ENCODE measurements at places on chromosomes 7 and 10.

DNA sequence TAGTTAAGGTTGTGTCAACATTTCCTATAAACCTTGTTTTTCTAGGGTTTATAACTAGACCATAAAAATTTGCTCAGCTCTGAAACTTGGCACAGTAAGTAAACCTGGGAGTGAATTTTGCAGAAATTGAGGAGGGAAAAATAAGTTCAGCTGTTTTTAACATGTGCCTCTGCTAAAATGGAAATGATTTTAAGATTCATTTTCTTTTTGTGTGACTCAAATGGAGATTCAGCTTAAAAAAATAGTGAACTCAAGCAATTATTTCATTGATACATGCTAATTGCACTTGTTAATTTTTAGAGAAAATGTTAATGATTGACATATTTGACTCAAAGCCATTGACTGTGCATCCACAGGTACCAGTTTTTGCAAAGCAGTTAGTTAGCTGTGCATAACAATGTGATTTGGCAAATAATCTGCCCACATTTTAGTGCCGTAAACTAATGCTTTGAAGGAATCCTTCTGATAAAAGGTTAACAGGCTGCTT is 68.5 kb upstream of the ZNF438 start:
- DNase-seq = no peak

DNA sequence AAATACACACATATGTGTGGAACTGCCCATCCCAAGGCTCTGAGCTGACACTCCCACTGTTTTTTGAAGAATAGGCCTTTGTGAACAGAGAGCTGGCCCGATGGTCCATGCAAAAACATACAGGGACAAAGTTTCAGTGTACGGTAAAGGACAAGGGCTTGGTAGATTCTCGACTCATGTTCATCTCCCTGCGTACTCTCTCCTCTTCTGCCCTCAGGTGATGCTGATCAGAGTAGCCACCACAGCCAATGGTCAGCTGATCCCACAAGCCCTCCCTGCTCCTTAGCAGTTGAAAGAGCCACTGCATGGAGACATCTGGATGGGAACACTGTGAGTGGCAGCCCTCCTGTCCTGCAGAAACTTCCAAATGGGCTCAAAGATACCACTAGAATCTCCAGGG is 23.1 kb upstream of the C10orf71 start:
- no peak for DNase-seq

DNA sequence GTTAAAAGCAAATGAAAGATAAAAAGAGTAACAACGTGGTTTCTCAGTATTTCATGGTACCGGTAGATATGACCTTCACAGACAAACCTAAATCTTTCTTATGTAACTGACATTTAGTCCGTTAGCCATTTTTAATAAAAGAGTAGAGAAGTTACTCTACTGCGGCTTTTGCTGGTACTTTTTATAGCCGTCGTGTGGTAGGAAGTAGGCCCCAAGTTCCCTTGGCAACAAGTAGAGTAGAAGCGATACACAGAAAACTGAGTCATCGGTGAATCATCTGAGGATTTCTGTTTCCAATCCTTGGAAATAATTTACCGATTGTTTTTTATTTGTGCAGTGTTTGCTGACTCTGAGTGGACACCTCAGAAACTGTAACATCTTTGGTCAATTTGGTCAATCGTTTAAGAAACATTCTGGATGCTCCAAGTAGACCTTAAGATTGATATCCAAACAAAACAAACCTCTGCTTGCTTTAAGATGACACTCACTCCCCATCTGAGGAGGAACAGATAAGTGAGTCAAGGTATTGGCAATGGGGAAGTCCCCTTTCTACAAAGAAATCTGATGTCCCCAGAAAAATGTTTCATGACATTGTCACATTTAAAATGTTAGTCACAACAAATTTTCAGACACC is 63.9 kb upstream of the AHR start:
- peak; percentile 32 for DNase-seq

- DNase-seq = no peak
Observed at GRCh38 chr10:17479822-17480221, 25.4 kb upstream of the ST8SIA6 start.

- DNase-seq = no peak
Observed at GRCh38 chr7:42967391-42967790, 35.2 kb downstream of the MRPL32 start.

Measured in stimulated activated CD4-positive, alpha-beta T cell treated with anti-CD3 and anti-CD28 coated beads, Interleukin-2, amount 100 ng/mL, for 48 hours (primary cell).